ENCODE measurements at places on chromosomes 5 and 9.

DNA sequence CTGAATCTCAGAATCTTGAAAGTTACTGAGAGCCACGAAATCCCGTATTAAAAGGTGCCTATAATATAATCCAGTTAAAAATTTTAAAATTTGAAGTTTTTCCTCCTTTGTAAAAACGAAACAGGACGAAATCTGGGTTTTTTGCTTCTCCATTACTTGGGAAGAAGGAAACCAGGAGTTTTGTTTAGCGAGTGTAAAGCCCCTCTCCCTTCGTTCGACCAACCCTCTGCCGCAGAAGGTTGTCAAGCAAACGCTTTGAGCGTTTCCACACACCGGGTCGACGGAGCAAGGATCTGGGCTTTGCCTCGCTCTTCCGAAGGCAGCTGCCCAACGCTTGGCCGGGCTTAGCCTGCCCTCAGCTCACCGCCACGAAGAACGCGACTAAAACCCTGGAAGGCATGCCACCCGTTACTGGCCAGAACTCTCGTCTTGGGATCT, 1.6 kb upstream of the FOXE1 start:
- DNase-seq = no peak

DNA sequence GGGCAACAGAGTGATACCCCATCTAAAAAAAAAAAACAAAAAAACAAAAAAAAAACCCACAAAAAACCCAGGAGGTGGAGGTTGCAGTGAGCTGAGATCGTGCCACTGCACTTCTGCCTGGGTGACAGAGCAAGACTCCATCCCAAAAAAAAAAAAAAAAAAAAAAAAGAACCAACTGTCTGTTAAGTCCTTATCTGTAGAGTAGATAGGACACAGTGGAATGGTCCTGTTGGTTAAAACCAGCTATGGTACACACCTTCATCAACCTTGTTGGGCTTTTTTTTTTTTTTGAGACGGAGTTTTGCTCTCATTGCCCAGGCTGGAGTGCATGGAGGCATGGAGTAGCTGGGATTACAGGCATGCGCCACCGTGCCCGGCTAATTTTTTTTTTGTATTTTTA, 12.2 kb downstream of the SLC25A25 start:
- DNase-seq = no peak

GRCh38 chr9:134288746-134289145, 37.5 kb upstream of the RXRA start:
- no peak for DNase-seq

- DNase-seq = no peak
Measured at GRCh38 chr5:10330511-10331230, 22.8 kb upstream of the MARCHF6 start.

- DNase-seq = no peak
Measured at GRCh38 chr9:98709968-98710965, 1.5 kb upstream of the GABBR2 start.

GRCh38 chr9:15068261-15068660, 158.0 kb upstream of the FREM1 start:
- no peak for DNase-seq

DNA sequence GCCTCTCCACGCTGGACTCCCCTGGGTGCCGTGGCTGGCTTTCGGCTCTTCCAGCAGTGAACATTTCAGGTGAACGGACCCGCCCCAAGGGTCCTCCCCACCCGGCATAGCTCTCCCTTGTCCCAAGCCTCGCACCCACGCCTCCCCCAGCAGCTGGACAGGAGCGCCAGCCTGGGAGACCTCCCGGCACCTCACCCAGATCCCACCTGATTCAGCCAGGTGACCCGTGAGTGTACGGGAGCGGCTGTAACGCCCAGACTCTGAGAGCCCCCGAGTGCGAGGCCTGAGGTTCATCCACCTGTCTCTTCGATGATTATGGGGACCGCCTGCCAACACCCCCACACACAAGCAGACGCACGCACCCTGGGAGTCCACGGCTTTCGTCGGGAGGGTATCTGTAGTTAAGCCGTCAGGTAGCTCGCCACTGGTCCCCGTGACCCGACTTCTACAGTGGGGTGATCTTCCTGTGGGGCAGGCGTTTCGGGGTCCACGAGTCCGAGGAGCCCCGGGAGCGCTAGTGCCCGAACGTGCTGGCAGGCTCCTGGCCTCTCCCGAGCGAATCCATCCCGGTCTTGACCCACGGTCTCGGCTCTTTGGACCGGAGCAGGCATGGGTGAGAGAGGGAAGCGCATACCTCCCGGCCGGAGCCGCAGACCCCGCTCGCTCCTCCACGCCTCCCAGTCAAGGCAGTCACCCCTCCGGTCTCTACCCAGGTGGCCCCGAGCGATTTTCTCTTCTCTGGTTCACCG, 14.9 kb downstream of the TRIM7 start:
- DNase-seq = no peak

- no peak for DNase-seq
Measured at GRCh38 chr5:139393497-139394122, 1.3 kb downstream of the PROB1 start.

DNA sequence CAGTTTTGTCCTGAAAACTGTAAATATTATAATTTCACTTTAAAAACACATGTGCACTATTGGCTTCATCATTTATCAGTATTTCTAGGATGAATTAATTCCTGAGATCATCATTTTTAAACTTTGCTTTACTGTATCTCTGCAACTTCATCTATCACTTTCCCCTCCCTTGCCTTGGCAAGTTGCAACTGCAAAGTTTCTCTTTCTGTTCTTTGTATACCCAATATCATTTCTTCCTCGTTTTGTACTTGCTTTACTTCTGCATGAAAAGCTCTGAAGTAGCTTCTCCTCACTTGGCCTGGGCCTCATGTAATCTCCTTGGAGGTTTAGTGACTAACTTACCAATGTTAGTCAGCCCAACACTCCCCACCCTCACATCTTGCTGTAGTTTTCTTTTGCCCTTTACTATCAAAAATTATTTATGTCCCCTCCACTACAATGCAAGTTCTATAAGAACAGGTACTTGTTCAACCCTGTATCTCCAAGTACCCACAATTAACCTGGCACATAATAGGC, 12.8 kb downstream of the C5orf63 start:
- DNase-seq = no peak

- no peak for DNase-seq
Measured at GRCh38 chr9:91643481-91644077, 219.9 kb upstream of the NFIL3 start.

- no peak for DNase-seq
Measured at GRCh38 chr5:32627219-32627870, 42.0 kb downstream of the SUB1 start.

DNA sequence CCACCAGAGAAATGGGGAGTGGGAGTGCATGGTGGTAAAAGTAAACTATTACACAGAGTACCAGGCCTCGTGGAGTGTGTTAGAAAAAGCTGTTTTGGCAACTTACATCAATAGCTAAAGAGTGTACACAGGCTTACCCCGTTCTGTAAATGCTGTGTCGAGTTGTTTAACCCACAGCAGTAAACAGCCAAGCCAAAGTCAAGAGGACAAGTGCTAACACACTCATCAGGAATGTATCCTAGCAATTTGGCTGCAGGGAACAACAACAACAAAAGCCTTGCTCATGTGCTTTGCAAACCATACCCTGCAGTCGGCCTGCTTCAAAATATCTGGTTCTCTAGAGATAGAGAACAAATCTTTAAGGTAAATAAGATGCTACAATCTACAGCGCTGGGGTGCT, 15.9 kb downstream of the DAP start:
- no peak for DNase-seq

DNA sequence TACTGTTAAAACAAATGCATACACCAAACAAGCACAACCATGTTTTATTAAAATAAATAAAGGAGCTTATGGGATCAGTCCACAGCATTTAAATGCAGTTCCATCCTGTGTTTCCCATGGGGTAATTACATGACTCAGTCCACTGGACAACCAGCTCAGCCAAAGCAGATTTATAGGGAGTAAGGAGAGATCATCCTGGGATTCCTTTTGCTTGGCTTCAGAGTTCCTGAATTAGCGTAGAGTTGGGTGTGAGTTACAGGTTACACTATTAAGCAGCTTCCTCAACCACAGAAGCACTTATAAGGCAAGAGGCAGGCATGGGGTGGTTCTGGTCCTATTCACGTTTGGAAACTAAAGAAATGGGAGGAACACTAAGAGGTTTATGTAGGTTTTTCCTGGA, 381.1 kb upstream of the ACTBL2 start:
- no peak for DNase-seq

GRCh38 chr5:170263906-170264305, 31.1 kb downstream of the C5orf58 start:
- no peak for DNase-seq

DNA sequence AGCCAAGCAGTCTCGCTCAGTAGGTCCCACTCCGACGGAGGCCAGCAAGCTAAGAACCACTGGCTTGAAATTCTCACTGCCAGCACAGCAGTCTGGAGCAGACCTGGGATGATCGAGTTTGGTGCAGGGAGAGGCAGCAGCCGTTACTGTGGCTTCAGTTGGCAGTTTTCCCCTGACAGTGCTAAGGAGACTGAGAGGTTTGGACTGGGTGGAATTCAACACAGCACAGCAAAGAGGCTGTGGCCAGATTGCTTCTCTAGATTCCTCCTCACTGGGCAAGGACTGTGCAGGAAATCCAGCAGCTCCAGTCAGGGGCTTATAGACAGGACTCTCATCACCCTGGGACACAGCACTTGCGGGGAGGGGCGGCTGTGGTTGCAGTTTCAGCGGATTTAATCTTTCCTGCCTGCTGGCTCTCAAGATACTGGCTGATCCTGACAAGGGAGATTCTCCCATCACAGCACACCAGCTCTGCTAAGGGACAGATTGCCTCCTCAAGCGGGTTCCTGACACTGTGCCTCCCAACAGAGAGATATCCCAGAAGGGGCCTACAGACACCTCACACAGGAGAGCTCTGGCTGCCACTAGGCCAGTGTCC, 122.1 kb downstream of the YIPF5 start:
- no peak for DNase-seq

DNA sequence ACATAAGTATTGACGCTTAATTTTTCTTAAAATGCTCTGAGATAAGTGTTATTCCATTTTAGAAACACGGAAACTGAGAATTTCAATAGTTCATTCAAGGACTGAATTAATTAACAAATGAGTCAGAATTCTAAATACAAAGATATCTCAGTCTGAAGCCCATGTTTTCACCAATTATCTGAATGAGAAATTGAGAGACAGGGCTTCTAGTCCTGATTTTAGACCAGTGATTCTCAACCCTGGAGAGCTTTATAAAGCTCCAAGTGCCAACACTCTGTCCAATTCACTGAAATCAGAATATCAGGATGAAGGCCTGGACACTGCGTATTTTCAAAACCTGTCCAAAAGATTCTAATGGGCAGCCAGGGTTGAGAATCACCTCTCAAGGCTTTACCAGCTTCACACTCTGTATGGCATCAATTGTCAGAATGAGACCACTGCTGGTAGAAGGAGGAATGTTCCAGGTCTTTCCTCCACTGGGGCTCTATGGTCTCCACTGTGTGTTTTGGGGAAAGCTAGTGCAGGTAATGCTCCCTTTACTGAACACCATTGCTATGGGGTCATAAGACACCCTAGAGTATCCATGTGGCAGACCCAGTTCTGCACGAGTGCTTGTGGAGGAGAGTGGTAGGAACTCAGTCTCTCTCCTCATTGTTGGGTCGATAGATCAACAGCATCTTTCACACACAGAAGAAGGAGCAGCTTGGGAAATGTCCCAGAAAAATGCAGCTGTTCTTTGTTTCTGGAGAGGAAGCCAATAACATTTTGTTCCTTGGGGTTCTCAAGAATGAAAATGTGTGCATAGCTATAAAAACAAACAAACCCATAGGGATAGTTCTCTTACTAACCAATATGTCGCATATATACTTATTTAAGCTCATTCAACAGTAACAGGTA, 99.7 kb upstream of the OSMR start:
- DNase-seq = no peak

DNA sequence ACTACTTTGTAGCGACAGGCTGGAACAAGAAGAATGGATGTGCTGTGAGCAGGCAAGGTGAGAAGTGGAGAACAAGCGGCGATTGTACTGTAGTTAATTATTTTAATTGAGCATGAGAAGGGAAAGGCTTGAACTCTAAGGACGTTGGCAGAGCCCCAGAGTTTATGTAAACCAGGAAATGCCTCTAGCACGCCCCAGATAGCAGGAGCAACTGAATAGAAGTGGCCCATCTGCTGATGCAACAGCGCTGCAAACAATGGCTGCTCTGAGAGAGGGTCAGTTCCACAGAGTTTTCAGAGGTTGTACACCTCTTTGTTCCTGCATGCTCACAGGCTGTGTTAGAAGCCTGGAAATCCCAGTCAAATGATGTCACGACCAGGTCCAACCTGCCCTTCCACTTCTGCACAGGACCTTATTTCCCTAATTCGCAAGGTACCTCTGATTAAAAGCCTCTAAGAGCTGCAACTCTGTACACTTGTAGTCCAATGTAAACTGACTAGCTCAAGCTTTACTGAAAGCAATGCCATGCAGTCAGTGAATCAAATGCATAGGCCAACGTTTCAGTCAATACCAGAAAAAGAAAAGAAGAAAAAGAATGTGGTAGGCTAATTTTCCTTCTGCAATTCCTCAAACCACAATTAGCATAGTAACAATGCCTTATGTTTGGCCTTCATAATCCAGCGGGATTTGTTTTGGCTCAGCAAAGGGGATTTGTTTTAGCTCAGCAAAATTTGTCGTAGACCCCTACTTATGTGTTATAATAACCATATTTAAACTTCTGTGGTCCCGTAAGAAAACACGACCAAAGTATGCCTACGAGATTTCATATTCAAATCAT, 119.6 kb upstream of the RETREG1 start:
- DNase-seq = no peak

DNA sequence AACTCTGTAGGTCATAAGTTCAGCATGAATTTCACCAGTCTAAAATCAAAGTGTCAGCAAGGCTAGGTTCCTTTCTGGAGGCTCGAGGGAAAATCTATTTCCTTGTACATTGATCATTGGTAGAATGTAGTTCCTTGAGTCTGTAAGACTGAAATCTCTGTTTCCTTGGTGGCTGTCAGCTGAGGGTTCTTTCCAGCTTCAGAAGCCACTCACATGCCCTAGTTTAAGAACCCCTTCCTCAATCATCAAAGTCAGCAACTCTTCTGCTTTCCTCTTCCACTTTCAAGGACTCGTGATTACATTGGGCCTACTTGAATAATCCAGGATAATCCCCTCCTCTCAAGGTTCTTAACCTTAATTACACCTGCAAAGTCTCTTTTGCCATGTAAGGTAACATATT, 4.9 kb upstream of the SCAMP1 start:
- DNase-seq = no peak

- DNase-seq = no peak
Measured at GRCh38 chr5:160925281-160925680, 73.3 kb upstream of the ATP10B start.

- no peak for DNase-seq
Measured at GRCh38 chr5:111384220-111384619, 128.1 kb downstream of the STARD4 start.

GRCh38 chr9:127586537-127586936, 25.5 kb upstream of the STXBP1 start:
- DNase-seq = peak; percentile 47

Data from effector memory CD8-positive, alpha-beta T cell (primary cell).